ENCODE measurements at places on chromosomes 13 and 19. TPM values are rescaled to one million over a fixed set of nuclear protein-coding genes. Genes with fewer than 3 reads are reported as not detected.

The STK11 gene
- total RNA-seq, result 40.9 TPM

The LHFPL6 gene
- total RNA-seq, result 19.6 TPM

The ERICH6B gene
- total RNA-seq, result 0.82 TPM

The STOML3 gene
- not detected for total RNA-seq

The FFAR3 gene
- not detected for total RNA-seq

- ATAC-seq, result no peak
Measured at GRCh38 chr13:113238536-113238935, 29.1 kb downstream of the CUL4A start.

DNA sequence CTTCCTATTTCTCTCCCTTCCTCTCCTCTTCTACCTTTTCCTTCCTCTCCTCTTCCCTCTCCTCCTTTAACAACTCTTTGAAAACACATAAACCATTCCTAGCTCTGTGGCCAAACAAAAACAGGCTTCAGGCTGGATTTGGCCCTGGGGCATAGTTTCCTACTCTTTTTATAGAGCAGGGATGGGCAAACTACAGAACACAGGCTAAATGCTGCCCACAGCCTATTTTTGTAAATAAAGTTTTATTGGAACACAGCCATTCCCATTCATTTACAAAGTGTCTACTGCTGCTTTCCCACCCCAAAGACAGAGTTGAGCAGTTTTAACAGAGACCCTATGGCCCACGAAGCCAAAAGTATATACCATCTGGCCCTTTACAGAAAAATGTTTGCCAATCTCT lies 35.4 kb downstream of the LHFPL6 start:
- no peak for ATAC-seq

- no peak for ATAC-seq
Measured at GRCh38 chr13:39599842-39600241, 3.2 kb downstream of the LHFPL6 start.
